ENCODE measurements at places on chromosomes 16 and 17. TPM values are rescaled to one million over a fixed set of nuclear protein-coding genes. Genes with fewer than 3 reads are reported as not detected.

- no peaks in the 10 kb centered on the region for H3K27me3 ChIP-seq
- H3K27ac ChIP-seq: no peak overlapping the region
- H3K4me1 ChIP-seq: no peaks in the 10 kb centered on the region
- H3K4me3 ChIP-seq: no peak overlapping the region
- no peak for DNase-seq
- H3K36me3 ChIP-seq: no peaks in the 10 kb centered on the region
Measured at GRCh38 chr16:81283044-81283443, 31.7 kb upstream of the GAN start.

DNA sequence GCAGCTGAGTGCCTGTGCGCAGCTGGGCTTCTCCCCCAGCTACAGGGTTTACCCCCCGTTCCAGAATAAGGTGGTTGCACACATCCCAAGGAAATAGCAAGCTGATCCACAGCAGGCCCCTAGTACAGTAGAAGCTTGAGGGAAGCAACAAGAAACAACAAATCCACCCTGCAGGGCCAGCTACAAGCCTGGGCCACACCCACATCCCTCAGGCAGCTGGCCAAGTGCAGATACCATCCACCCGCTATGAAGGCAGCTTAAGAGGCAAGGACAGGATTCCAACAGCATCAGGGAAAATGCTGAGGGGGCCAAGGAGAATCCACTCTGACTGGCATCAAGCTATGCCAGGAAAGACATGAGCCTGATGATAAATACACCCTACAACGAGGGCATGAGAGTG lies 66.9 kb upstream of the RCVRN start:
- no peak overlapping the region for H3K4me3 ChIP-seq
- no peak overlapping the region for H3K27ac ChIP-seq
- H3K27me3 ChIP-seq: no peaks in the 10 kb centered on the region
- peak; percentile 12 for DNase-seq
- H3K4me1 ChIP-seq: peaks cover 2% of the 10 kb centered on the region
- H3K36me3 ChIP-seq: no peaks in the 10 kb centered on the region

- peaks cover 18% of the 10 kb centered on the region for H3K4me1 ChIP-seq
- no peaks in the 10 kb centered on the region for H3K27me3 ChIP-seq
- no peak overlapping the region for H3K27ac ChIP-seq
- no peak overlapping the region for H3K4me3 ChIP-seq
- no peak for DNase-seq
Measured at GRCh38 chr16:68528233-68528632, 10.9 kb upstream of the ZFP90 start.

GRCh38 chr16:59886021-59886420 lies 1151.9 kb upstream of the GOT2 start:
- no peaks in the 10 kb centered on the region for H3K36me3 ChIP-seq
- H3K27ac ChIP-seq: no peak overlapping the region
- H3K4me1 ChIP-seq: no peaks in the 10 kb centered on the region
- H3K27me3 ChIP-seq: no peaks in the 10 kb centered on the region
- peak; percentile 3 for DNase-seq

GRCh38 chr16:48681520-48681919 lies 71.5 kb upstream of the N4BP1 start:
- H3K4me1 ChIP-seq: no peaks in the 10 kb centered on the region
- no peak overlapping the region for H3K4me3 ChIP-seq
- no peak for DNase-seq
- H3K36me3 ChIP-seq: no peaks in the 10 kb centered on the region
- no peak overlapping the region for H3K27ac ChIP-seq

- no peak overlapping the region for H3K27ac ChIP-seq
- H3K27me3 ChIP-seq: no peaks in the 10 kb centered on the region
- H3K36me3 ChIP-seq: no peaks in the 10 kb centered on the region
- H3K4me3 ChIP-seq: no peak overlapping the region
- DNase-seq: peak; percentile 43
Measured at GRCh38 chr16:79165506-79165905, 435.0 kb downstream of the MAF start.

- H3K27ac ChIP-seq: no peak overlapping the region
- H3K27me3 ChIP-seq: no peaks in the 10 kb centered on the region
- no peaks in the 10 kb centered on the region for H3K4me1 ChIP-seq
- no peak overlapping the region for H3K4me3 ChIP-seq
Measured at GRCh38 chr16:85432606-85433005, 180.5 kb upstream of the GSE1 start.

DNA sequence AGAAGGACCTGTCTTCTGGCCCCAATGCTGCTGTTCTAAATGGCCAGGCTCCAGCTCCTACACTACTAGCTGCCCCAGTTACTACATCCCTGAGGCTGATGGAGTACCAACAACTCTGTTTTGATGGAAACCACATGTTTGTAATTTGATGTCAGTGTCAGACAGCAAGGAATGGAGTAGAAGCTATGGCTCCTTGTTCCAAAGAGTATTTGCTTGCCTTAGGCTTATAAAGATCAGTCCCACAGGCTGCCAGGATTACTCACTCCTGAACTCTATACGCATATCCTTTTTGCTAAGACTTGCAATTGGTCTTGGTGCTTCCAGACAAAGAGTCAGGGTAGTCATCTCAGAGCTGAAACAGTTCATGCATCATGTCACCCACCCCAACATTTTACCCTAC lies 139.6 kb downstream of the HS3ST3A1 start:
- H3K27ac ChIP-seq: no peak overlapping the region
- DNase-seq: no peak

GRCh38 chr16:57999971-58000705 lies at the start of gene ZNF319:
TSS of gene ZNF319 (minus strand) at chr16:58000672. CDS start at chr16:57998265, 2,407 bp downstream.
- H3K4me3 ChIP-seq: peak within 1 kb of the TSS; percentile 47
- peak within 1 kb of the TSS; percentile 94 for H3K27ac ChIP-seq
- peaks cover 10% of the 10 kb centered on the region for H3K36me3 ChIP-seq
- H3K4me1 ChIP-seq: peaks cover 41% of the 10 kb centered on the region

DNA sequence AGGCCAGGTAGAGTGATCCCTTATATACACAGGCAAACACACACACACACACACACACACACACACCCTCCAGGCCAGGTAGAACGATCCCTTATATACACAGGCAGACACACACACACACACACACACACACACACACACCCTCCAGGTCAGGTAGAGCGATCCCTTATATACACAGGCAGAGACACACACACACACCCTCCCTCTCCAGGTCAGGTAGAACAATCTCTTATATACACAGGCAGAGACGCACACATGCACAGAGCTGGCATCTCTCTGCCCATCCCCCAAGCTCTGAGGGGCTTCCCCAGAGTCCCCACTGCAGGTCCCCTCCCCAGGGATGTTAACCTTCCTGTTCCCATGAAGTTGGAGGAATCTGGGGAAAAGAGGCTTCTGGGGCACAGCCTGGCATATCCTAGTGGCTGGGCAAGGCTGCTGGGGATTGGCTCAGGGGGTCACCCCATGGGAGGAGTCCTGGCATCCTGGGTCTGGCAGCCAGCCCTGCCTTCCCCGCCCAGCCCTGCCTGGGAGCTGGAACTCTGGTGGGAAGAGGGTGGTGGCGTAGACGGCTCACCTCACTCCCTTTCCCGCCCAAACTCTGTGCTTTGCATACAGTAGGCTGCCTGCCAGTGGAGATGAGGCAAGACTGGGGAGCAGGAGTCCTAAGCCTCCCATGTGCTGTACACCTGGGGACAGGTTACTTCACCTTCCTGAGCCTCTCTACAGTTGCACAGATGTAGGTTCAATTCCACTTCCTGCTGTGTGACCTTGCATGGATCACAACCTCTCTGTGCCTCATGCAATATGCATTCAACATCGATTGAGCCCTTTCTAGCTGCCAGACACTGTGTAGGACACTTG lies 41.8 kb downstream of the TEKT5 start:
- H3K4me1 ChIP-seq: peaks cover 6% of the 10 kb centered on the region
- peak; percentile 46 for DNase-seq
- no peak overlapping the region for H3K4me3 ChIP-seq
- H3K36me3 ChIP-seq: no peaks in the 10 kb centered on the region
- H3K27ac ChIP-seq: no peak overlapping the region
- no peaks in the 10 kb centered on the region for H3K27me3 ChIP-seq

DNA sequence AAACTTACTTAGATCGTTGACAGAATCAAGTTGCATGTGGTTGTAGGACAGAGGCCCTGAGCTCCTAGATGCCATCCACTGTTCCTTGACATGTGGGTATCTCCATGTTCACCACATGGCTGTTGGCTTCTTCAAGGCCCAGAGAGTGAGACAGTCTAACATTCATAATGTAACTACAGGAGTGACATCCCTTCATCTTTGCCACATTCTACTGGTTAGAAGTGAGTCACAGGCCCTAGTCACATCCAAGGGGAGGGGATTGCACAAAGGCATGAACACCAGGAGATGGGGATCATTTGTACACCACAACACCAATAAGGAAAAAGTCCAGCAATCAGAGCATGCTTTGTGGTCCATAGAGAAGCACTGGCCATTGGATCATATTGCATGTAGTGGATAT lies 56.6 kb downstream of the WSCD1 start:
- no peaks in the 10 kb centered on the region for H3K4me1 ChIP-seq
- H3K27ac ChIP-seq: no peak overlapping the region
- H3K4me3 ChIP-seq: no peak overlapping the region
- no peaks in the 10 kb centered on the region for H3K36me3 ChIP-seq

DNA sequence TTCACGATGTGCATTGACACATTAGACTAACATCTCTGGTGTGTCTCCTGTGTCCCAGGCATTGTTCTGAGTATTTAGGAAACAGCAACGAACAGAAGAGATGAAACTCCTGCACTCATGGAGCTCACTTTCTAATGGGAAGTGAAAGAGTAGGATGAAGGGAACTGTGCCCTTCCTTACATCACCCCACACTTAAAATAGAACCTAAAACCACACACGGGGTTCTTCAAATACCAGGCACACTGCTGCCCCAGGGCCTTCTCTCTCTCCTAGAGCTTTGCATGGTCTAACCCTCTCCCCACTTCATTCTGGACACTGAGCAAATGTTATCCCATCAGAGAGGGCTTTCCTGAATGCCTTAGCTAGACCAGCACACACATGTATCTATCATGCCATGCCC lies 33.7 kb downstream of the TRIM25 start:
- no peaks in the 10 kb centered on the region for H3K4me1 ChIP-seq
- H3K36me3 ChIP-seq: no peaks in the 10 kb centered on the region
- no peak for DNase-seq
- H3K4me3 ChIP-seq: no peak overlapping the region
- H3K27ac ChIP-seq: no peak overlapping the region
- no peaks in the 10 kb centered on the region for H3K27me3 ChIP-seq

DNA sequence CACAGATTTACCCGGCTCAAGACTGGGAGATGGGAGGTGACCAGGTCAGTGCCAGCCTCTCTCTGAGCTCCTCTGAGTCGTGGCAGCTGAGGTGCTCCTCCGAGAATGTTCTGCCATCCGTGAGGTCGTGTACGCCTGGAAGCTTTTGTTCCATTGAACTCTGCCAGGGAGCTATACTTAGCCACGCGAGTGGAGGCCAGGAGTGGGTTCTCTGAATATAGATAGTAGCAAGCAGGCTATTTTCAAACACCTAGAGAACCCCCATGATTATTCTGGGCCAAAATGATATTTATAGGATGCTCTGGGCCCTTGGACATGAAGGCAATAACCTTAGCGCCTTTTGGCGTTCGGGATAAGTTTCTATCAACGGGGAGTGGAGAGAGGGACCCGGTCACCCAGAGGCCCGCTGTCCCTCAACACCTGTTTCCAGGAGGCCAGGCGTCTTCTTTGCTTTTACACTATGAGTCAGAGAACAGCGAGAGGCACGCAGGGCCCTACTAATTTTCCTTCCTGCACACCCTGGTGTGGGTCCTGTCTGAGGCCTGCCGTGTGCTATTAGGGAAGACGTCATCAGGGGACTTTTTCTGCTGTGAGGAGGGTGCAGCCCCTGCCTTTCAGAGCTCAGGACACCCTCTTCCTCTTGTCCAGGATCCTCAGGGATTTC lies 11.0 kb upstream of the MVD start:
- H3K27ac ChIP-seq: no peak overlapping the region
- H3K27me3 ChIP-seq: no peaks in the 10 kb centered on the region
- no peak for DNase-seq
- no peaks in the 10 kb centered on the region for H3K4me1 ChIP-seq
- H3K4me3 ChIP-seq: no peak overlapping the region
- no peaks in the 10 kb centered on the region for H3K36me3 ChIP-seq

GRCh38 chr17:63950940-63951907 lies 19.1 kb upstream of the CD79B start:
- peak; percentile 73 for DNase-seq
- no peaks in the 10 kb centered on the region for H3K36me3 ChIP-seq
- no peak overlapping the region for H3K27ac ChIP-seq

DNA sequence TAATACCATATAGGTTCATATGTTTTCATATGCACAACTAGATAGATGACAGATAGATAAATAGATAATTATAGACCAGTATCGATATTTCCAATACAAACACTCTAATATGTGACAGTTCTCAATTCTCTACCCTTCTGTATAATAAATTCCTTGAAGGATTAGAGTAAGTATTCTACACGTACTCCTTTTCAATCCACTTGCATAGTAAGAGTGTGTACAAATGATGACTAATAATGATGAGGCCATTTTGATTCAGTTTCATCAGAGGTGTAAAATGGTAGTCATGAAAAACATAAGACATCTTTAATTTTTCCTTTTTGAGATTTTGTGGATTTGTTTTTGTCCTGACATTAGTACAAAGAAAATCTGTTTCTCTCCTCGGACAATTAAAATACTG lies 188.3 kb upstream of the WSB1 start:
- no peak overlapping the region for H3K27ac ChIP-seq
- no peak overlapping the region for H3K4me3 ChIP-seq
- H3K36me3 ChIP-seq: no peaks in the 10 kb centered on the region
- H3K4me1 ChIP-seq: no peaks in the 10 kb centered on the region

DNA sequence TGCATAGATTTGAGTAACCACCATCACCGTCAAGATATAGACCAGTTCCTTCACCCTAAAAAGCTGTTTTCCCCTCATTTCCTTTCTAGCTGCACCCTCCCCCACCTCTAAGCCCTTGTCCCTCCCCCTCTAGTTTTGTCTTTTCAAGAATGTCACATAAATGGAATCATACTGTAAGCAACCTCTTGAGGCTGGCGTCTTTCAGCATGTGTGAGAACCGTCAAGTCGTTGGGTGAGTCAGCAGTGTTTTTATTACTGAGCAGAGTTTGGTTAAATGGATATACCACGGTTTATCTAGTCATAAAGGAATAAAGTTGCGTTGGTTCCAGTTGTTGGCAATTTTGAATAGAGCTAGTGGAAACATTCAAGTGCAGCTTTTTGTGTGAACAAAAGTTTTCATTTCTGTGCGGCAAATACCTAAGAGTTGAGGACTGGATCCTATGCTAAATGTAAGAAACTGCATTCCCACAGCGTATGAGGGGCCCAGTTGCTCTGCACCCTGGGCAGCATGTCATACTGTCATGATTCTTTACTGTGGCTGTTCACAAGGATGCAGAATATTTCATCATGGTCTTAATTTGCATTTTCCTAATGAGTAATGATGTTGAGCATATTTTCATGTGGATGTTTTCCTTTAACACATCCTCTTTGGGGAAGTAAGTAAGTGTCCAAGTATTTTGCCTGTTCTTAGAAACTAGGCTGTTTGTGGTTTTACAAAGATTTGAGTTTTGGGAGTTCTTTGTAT lies 264.3 kb downstream of the CPPED1 start:
- H3K4me1 ChIP-seq: peaks cover 8% of the 10 kb centered on the region
- no peaks in the 10 kb centered on the region for H3K36me3 ChIP-seq
- H3K27me3 ChIP-seq: no peaks in the 10 kb centered on the region
- no peak overlapping the region for H3K27ac ChIP-seq
- DNase-seq: peak; percentile 21
- no peak overlapping the region for H3K4me3 ChIP-seq

Gene DHRS7C
- total RNA-seq: not detected

Gene WFDC1
- 1.6 TPM for total RNA-seq

Gene NSRP1
- total RNA-seq: 21.4 TPM

Gene FBF1
- total RNA-seq: 42.2 TPM
